OCI-LY7 (cell line): ENCODE measurements at places on chromosomes 11 and 22. TPM values are rescaled to one million over a fixed set of nuclear protein-coding genes. Genes with fewer than 3 reads are reported as not detected.

DNA sequence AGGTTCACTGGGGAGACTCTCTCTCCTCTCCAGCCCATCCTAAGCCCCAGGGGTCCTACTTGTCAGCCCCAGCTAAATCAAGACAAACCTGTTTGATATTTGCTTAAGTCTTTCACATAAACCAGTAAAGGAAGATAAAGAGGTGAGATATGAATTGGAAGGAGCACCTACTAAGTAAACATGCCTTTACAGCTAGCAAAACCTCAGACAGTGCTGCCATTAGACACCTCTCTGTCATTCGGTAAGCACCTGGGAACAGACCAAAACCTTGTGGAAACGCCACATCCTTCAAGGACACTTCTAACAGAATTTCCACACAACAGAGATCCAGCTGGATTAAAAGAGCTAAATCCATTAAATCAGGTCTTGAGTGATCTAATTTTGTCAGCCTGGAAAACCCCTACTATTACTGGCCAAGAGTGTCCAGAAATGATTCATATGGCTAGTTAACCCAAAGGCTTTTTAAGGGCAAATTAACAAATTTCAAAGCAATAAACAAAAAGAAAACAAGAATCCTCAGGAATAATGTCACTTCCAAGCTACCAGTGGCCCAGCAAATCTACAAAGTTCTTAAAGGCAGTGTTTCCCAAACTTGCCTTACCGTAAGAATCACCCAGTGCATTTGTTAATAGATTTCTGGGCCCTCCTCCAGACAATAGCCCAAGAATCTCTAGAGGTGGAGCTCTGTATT, 2.4 kb downstream of the VPS37C start:
- DNase-seq, result no peak

DNA sequence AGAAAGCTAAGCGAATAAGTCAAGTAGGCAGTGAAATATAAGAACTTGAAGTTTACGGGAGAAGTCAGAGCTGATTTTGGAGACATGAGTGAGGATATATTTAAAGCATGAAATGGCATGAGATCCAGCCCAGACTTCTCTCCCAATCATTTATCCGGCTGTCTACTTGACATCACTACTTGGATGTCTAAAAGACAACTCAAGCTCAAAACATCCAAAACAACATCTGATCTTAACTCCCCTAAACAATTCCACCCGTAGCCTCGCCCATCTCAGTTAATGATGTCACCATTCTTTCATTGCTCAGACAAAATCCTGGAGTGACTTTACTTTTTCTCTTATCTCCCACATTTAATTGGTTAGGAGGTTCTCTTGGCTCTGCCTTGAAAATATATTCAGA, 44.5 kb downstream of the WEE1 start:
- no peak for DNase-seq

DNA sequence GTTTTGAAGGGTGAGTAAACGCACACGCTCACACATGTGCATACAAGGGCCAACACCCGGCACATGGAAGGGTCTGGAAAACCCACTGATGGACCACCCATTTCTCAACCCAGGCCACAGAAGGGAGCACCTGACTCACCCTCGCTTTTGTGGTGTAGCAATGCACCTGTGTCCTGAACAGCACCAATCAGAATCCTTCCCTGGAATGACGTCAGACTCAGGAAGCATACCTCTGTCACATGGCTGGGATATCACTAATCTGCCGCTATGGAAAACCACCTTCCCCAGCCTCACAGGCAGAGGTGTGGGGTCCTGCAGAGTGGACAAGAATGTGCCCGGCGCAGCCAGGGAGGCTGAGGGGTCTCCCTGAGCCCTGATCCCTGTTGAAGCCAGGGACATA, 9.0 kb upstream of the OSM start:
- DNase-seq, result peak; percentile 37

DNA sequence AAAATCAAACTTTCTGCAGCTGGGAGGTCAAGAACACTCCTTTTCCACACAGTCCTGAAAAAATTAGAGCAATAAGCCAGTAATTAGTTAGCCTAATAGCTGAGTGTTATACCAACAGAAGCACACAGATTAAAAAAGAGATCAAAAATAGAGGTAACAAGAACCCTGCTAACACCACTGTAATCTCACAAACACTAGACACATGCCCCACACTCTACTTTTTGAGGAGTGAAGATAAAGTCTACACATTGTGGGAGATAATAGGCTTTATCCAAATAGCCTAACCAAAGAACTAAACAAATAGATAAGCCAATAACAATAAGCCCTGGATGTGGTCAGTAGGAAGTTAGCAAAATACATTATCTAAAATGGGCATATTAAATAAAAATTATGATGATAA, 372.7 kb upstream of the ANO5 start:
- no peak for DNase-seq

GRCh38 chr11:117610901-117611300, 186.1 kb downstream of the DSCAML1 start:
- no peak for DNase-seq

DNA sequence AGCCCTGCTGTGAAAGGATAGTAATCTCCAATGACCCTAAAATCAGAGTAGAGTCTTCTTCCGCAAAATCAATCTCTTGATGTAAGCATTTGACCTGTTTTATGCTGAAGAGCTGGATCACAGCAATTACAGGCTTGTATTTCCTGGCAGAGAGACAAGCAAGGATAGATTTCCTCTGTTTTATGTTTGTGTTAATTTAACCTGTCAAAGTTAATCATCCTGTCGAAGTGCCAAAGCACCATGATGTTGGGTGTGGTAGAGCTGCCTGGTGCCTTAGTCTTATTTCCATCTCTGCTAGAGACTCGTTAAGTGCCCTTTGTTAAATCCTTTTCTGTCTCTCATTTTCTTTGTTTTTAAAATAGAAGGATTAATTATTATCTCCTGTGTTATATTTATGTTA, 248.1 kb downstream of the CNTN5 start:
- DNase-seq, result no peak

DNA sequence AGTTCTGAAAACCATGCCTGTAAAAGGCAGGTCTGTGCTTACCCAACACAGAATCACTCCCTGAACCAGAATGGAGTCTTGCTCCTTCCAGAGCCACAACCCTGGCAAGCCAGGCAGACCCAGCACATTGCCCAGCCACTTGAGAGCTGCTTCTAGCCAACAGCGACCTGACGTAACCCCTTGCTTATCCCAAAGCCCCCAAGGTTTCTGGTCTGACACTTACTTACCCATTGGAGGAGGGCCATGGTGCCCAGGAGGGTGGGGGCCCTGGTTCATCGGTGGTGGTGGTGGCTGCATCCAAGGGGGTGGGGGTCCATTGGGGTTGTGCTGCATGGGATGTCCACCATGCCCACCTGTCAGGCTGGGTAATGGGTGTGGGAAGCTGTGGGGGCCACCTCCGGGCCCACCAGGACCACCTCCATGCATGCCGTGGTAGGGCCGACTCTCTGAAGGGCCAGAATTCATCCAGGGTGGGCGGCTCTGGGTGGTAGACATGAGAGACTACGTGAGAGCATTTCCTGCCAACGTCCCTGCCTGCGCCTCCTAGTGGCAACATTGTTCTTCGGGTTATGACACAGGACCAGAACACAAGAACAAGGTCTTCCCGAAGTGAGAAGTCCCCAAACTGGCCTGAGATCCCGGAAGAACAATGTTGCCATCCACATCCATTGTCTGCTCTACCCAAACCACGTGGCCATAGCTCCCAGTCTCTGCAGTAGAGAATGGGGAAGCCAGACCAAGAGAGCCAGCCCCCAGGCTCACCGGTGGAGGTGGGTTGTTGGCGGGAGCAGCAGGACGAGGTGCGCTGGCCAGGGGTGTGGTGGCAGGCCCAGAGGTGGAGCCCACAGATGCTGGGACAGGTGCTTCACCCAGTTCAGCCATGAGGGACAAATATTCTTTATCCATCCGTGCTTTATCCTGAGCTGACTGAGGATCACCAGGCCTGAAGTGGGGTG, 7.8 kb upstream of the PYGM start:
- peak; percentile 78 for DNase-seq

DNA sequence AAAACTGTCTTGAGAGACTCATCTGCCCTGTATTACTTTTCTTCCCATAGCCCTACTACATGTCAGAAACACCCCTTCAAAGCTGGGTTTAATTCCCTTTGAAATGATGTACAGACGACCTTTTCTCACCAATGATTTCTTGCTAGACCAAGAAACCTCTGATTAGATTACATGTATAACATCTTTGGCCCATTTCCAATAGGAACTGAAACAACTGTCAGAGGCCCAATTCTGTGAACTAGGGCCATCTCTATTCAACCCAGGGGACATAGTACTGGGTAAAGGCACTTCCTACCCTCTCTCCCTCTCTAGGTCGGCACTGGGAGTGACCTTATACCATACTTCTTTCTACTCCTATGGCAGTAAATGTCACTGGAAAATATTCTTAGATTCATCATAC, 19.4 kb downstream of the NPAT start:
- no peak for DNase-seq

GRCh38 chr11:60457576-60457975, 1.9 kb downstream of the MS4A1 start:
- peak; percentile 72 for DNase-seq

DNA sequence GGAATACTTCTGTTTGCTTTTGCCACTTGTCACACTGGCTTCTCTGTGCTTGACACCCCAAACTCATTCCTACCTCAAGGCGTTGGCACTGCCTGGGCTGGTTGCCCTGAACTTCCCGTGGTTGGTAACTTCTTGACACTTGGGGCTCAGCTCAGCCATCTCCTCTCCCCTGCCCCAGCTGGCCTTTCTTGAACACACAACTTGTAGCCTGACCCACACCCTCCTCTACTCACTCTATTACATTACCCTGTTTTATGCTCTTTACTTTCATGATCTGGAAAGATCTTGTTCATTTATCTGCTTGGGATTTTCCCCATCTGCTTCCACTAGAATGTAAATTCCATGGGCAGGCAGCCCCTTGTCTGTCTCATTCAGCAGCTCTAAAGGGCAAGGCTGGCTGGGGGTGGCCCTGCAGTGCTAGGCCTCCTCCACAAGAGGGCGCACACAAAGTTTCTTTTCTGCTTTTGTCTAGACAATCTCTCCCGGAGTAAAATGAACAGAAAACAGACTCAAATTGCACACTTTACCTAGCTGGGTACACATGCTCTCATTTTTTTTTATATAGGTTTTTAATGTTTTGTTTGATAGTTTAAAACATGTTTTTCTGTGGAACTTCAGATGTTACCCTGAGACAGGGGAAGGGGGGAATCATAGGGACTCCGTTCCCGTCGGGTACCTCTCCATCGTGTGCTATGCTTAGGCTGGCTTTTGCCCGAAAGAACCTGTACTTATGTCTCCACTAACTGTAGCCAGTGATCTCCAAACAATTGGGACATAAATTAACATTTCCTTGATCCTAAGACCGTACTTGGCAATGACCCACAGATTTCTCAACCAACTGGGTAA, 16.4 kb upstream of the MRGPRX2 start:
- DNase-seq, result peak; percentile 48

DNA sequence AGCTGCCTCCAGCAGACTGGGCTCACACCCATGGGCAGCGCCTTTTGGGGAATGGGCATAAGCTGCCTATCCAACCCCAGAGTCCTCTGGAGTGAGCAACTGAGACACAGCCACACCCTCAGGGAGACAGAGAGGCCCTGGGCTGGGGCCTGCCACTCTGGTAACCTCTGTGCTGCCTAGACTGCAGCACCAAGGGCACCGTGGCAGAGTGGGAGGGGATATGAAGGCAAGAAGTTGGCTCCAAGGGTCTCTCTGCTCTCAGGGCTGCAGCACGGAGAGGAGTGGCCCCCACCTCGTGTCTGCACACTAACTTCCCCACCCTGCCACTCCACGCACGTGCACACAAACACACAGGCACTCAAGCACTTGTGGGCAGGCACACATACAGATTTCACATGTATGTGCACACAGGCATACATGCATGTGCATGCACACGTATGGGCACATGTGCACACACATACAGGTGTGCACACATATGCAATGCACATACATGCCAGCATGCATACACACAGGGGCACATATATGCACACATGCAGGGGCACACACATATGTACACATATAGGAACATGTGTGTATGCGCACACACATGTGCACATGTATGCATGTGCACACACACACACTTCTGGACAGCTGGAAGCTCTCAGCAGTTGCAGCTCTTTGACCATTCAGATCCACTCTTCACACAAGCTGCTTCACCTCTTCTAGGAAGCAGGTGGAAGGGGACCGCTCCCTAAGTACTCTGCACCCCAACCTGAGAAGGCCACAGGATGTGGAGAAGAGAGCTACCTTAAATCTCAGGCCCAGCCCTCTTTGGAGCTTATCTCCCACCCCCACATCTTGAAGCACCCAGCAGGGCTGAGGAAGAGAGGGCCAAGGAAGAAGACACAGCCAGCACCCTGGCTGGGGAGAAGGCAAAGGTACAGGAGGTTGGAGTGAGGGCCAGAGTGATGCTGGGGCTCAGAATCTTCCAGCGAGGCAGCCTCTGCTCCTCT, 4.3 kb downstream of the IGSF9B start:
- no peak for DNase-seq

Gene PPP2R5B
- total RNA-seq, result 13.3 and 16.2 TPM in 2 replicates

Gene MB
- not detected in 2 replicates for total RNA-seq

Gene SLC6A5
- total RNA-seq, result not detected in 2 replicates

Gene EHD1
- 153 and 177 TPM in 2 replicates for total RNA-seq
